ENCODE measurements at places on chromosomes 7 and 10.

DNA sequence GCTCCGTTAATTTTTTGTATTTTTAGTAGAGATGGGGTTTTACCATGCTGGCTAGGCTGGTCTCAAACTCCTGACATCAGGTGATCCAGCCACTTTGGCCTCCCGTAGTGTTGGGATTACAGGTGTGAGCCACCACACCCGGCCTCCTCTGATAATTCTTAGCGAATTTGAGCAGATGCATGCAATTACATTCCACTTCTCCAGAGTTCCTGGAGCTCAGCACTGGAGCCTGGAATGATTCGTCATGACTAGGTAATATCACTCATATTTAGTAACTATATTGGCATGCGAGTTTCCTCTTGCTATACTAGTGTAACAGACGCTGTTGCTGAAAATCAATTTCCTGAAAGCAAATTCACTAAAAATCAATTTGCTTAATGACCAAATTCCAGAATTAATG is 86.8 kb downstream of the MKX start:
- no peak for DNase-seq

- no peak for DNase-seq
Observed at GRCh38 chr7:43278088-43278644, 165.7 kb downstream of the HECW1 start.

DNA sequence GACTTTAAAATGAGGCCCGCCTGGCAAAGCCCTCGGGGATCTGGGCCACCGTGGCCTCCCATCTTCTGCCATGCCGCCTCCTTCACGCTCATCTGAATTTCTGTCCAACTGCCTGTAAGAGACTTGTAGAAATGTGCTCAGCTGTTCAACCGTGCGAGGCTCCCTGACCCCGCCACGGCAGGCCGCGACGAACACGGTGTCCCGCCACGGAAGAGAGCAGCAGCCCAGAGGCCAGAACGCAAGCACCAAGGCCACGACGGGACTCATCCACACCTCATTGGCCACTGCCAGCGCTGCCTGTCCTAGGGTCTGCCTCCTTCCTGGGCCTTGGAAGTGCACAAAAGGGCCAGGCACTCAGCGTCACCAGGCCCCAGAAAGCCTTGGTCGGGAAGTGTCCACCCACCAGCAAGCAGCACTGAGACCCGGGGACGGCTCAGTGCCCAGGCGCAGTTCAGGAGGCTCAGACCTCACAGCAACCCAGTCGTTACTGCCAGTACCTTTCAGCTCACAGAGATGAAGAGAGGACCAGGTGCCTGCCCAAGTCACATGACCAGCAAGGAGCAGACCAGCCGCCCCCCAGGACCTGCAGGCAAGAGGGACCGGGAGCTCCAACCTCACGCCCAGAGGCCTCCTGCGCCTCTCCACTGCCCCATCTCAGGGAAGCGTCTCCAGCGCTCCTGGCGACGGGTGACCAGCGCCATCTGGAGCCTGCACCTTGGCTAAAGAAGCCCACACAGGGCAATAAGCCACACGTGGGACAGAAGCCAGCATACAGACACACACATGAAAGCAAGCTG is 85.9 kb downstream of the MAD1L1 start:
- no peak for DNase-seq

GRCh38 chr10:30111340-30112022 is 52.1 kb upstream of the JCAD start:
- DNase-seq, result no peak

GRCh38 chr7:46296526-46296925 is 375.5 kb upstream of the IGFBP3 start:
- no peak for DNase-seq

GRCh38 chr10:36446881-36447280 is 678.5 kb upstream of the ANKRD30A start:
- DNase-seq, result no peak

DNA sequence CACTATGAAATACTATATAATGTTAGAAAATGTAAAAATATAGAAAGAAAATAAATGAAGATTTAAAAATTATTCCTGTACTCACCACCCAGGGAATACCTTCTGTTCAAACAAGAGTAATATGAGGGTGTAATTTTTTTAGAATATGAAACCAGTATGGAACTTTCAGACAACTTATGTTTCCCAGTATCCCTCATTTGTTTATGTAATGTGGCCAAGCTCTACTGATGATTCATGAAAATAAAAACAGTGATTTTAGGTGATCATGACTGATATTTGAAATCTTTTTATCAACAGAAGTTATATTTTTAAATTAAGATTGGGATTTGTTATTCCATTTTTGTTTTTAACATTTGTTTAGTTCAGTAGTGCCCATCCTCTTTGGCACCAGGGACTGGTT is 18.8 kb downstream of the SLK start:
- no peak for DNase-seq

DNA sequence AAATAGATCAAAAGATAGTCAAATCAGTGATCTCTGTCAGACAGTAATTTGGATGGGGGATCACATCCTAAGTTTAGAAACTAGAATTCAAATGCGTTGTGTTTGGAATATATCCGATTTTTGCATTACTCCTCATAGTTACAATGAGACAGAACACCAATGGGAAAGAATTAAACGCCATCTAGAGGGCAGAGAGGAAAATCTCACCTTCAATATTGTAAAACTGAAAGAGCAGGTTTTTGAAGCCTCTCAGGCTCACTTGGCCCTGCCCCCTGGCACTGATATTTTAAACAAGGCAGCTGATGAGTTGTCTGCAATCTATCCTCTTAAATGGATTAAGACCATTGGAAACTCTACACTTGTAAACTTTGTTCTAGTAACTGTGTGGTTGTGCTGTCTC is 17.7 kb downstream of the FRG2B start:
- no peak for DNase-seq

- DNase-seq, result no peak
Observed at GRCh38 chr7:92295391-92295790, 49.6 kb downstream of the ANKIB1 start.

Data from hematopoietic multipotent progenitor cell treated with erythropoietin and hydrocortisone succinate and interleukin-3 and kit ligand, for 15 days (in vitro differentiated cells).